ENCODE measurements at places on chromosomes 12 and 14.

DNA sequence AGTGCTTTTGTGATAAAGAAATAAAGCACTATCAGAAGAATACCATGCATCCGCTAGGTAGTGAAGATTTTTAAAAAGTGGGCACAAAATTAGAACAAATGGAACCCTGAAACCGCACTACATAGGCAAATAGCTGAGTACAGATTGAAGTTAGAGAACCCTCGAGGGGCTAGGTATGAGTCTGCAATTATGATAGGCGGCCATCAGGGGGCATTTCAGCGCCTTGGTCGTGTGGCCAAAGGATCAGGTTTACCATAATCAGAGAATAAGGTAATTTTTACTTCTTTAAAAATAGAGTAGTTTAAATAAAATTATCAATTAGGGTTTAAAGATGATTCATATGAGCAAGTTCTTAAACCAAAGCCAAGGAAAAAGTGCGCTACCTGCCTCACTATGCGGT lies 129.8 kb downstream of the TMX1 start:
- no peak for DNase-seq

DNA sequence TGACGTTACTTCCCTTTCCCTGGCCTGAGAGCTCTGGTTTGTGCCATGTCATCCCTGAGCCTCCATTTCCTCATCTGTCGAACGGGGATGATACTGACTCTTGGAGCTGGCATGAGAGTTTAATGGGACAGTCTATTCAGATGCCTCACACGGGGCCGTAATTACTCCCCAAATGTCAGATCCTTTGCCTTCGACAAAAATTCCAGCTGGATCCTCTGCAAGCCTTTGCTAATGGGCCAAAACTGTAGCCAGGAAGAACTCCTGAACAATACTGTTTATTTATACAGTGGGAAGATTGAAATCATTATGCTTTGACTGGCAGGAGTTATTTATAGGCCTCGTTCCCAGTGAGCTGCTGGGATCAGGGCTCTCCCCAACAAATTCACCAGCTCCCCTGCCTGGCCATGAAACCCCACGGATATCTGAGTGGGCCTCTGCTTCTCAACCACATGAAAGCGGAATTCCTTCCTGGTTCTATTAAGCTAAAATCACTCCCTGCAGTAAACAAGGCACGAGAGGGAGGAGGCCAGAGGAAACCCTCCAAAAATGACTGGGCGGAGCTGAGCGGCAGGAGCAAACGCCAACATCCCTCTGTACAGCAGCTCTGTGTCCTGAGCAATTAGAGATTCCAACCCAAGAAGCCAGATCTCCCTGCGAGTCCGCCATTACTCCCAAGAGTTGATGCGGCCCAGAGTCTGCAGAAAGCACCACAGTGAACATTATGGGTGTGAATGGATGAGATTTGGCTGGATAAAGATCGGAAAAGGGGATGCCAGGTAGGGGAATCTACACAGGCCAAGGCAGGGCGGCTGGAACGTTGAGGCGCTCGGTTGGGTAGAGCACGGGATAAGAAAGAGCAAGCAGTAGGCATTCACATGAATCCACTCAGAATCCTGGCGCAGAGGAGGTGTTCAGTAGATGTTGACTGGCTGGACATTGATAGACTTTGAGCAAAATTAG lies 326.1 kb downstream of the BCL11B start:
- DNase-seq = no peak

GRCh38 chr12:89364058-89364457 lies 11.8 kb upstream of the DUSP6 start:
- DNase-seq = no peak

DNA sequence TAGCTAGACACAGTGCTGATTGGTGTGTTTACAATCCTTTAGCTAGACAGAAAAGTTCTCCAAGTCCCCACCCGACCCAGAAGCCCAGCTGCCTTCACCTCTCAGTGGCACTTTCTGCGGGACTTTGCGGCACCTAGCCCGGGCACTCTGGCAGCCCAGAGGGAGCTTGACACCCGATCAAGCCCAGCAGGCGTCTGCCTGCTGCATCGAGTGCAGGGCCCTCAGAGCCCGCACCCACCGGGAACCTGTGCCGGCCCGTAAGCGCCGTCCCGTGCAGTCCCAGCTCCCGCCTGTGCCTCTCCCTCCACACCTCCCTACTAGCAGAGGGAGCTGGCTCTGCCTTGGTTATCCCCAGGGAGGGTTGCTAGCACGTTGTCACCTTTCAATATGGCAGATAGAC lies 631.0 kb upstream of the STXBP6 start:
- DNase-seq = no peak

GRCh38 chr14:105107781-105108515 lies 42.7 kb upstream of the GPR132 start:
- no peak for DNase-seq

- DNase-seq = no peak
Measured at GRCh38 chr12:105453316-105453715, 122.8 kb downstream of the C12orf75 start.
